RWPE1 (cell line): ENCODE measurements at places on chromosomes 16 and 17.

DNA sequence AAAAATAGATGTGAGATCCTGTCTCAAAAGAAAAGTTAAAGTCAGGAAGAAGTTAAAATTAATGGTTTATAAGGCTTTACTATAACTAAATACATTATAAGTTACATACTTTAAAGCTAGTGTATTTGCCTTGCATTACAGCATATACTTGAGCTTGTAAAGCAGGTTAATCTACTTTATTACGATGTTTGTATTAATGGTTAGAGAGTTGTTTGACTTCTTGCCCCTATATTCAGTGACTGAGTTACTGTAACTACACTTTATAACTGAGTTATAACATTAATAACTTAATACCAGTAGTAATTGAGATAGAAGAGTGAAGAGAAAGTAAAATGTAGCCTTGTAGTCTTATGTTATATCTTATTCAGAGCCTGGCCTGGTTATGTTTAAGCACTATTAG lies 22.9 kb downstream of the CLTC start:
- no peak for DNase-seq

DNA sequence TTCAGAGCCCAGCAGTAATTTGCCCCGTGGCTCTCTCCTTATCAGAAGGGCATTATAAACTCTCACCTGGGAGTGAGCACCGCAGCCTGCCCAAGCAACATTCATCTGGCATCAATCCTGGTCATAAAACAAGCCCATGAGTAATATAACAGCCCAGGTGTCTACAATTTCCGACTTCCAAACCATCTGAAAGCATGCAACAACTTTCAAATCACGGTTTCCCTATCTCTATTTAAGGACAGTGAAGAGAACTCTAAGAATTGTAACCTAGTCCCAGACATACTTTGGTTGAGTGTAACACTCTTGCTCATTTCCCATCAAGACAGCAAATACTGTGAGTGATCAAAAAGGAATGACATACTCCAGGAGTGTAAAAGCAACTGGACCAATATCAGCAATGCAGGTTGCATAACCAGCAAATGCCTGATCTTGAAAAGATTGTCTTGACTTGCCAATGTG lies 487.4 kb upstream of the SOX9 start:
- peak; percentile 82 for DNase-seq

DNA sequence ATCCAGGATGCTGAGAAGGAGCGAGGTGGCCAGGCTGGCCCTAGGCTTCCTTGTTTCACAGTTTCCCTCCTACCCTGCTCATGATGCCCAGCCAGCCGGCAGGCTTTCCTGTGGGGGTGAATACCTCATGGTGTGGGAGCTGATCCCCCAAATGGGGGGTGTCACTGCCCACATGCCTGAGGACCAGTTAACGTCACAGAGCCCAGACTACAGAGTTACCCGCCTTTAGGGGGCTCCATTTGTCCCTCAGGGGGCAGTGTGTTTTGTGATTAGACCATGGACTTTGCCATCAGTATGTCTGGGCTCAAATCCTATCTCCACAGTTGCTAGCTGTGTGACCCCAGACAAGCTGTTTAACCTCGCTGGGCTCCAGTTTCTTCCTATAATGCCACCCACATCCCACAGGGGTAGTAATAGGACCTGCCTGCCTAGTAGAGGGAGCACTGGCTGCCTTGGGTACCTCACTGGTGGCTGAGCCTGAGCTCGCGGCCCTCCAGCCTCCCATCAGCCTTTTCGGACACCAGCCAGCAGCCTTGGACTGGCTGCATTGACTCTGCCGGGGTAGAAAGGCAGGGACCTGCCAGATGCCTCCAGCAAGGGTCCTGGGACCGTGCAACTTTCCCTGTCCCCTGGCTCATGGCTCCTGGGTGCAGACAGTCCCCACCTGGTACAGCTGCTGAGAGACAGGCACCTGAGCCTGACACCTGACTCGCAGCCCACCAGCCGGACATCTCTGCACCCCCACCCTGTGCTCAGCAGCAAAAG lies 87.5 kb upstream of the GSE1 start:
- no peak for DNase-seq

- DNase-seq: no peak
These were observed 366.2 kb upstream of the TNRC6C start for GRCh38 chr17:77592106-77592865.

DNA sequence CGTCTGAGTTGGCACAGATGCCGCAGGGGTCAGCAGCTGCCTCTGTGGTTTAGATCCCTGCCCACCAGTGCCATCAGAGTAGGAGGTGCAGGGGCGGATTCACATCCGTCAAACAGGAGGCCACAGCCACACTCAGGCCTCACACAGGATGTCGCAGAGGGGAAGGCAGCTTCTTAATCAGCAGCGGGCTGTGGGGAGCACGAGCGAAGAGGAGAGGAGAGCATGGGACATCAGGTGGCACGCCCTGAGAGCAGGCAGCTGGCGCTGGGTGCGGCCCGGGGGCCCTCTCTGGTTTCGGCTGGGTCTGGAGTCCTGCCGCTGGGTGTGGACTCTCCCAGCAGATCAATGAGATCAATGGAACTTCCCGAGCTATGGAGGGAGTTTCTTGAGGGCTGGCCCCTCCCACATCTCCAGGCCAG lies 9.6 kb downstream of the LLGL2 start:
- DNase-seq: no peak

- DNase-seq: no peak
These were observed 29.4 kb downstream of the NARF start for GRCh38 chr17:82487910-82488309.

- no peak for DNase-seq
These were observed 66.0 kb downstream of the CDK12 start for GRCh38 chr17:39527220-39527813.

- no peak for DNase-seq
These were observed 518 bp downstream of the MT1E start for GRCh38 chr16:56625943-56626654.

GRCh38 chr16:72832621-72833248 lies 215.2 kb downstream of the ZFHX3 start:
- DNase-seq: peak; percentile 81

DNA sequence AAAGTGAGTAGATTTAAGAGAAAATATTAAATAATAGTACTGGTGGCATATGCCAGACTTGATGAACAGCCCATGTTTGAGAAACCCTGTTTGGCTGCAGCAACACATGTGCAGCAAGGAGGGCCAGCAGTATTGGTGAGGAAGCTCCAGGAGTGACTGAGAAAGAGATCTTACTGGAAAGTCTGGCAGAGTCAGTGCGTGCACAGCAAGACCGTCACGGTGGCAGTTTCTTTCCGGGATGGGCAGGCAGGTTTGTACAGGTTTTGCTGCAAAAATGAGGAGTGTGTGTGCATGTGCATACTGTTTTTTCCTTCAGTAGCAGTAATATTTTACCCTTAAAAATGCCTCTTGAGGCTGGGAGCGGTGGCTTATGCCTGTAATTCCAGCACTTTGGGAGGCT lies 41.4 kb downstream of the KSR1 start:
- DNase-seq: peak; percentile 67

GRCh38 chr16:58652741-58653140 lies 23.1 kb upstream of the CNOT1 start:
- DNase-seq: no peak

GRCh38 chr17:78972507-78973105 lies 7.1 kb downstream of the LGALS3BP start:
- no peak for DNase-seq

- no peak for DNase-seq
These were observed 1.5 kb upstream of the WFIKKN1 start for GRCh38 chr16:629185-629832.

- DNase-seq: no peak
These were observed 48.7 kb downstream of the GPRC5B start for GRCh38 chr16:19835968-19836421.

DNA sequence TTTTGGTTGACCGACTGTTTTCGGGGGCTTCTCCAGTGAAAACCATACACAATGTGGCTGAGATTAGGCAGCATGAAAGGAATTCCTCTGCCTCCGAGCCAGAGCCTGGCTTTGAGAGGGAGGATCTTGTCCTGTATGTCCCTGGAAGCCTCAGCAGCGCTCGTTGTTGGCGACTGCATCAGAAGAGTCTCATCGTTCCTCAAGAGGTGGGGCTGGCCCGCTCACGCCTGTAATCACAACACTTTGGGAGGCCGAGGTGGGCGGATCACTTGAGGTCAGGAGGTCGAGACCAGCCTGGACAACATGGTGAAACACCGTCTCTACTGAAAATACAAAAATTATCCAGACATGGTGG lies 15.0 kb downstream of the HS3ST6 start:
- DNase-seq: no peak

GRCh38 chr16:54425681-54426552 lies 139.3 kb upstream of the IRX3 start:
- no peak for DNase-seq

DNA sequence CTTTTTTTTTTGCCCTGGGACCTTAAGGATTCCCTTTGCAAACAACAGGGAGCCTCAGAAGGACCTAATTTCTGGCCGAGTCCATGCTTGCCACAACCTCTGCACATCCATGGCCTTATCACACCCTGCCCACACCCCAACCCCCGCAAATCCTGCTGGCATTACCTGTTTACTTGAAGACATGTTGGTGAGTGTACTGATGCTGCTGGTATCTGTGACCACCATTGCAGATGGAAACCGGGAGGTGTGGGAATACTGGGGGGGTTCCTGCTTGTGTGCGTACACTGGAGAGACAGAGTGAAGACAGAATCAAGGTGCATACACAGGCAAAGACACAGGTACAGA lies 46.0 kb downstream of the HNF1B start:
- DNase-seq: no peak

- DNase-seq: no peak
These were observed 77.0 kb upstream of the MTMR4 start for GRCh38 chr17:58591455-58591854.

DNA sequence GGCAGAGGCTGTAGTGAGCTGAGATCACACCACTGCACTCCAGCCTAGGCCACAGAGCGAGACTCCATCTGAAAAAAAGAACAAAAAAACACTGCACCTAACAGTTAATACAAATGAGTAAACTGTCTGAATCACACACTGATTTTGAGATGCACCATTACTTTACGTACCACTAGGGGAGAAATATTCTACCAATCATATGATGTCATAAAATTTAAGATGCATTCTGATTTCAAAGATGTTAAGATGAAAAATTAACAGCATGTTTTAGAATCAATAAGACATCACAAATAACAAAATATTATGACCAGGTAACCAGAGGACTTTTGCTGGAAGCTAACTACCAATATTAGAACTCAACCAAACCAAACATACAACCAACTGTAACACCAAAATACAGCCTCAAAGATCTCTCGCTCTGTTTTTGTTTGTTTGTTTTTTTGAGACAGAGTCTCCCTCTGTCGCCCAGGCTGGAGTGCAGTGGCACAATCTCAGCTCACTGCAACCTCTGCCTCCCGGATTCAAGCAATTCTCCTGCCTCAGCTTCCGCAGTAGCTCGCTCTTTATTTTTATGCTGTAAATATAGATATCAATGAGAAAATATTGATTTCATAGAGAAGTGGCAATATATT lies 31.6 kb downstream of the GLG1 start:
- DNase-seq: no peak

DNA sequence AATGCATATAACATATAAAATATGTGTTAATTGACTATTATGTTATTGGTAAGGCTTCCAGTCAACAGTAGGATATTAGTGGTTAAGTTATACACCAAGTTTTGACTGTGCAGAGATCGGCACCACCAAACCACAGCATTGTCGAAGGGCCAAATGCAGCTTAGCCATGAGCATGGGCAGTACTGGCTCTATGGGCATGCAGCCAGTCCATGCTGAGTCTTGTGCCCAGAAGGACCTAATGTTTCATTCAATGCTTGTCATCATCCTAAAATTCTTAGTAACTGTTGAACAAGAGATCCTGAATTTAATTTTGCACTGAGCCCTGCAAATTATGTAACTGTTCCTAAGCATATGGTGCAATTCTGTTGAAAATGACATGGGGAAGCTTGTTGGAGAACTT lies 233.4 kb upstream of the HS3ST3A1 start:
- no peak for DNase-seq

DNA sequence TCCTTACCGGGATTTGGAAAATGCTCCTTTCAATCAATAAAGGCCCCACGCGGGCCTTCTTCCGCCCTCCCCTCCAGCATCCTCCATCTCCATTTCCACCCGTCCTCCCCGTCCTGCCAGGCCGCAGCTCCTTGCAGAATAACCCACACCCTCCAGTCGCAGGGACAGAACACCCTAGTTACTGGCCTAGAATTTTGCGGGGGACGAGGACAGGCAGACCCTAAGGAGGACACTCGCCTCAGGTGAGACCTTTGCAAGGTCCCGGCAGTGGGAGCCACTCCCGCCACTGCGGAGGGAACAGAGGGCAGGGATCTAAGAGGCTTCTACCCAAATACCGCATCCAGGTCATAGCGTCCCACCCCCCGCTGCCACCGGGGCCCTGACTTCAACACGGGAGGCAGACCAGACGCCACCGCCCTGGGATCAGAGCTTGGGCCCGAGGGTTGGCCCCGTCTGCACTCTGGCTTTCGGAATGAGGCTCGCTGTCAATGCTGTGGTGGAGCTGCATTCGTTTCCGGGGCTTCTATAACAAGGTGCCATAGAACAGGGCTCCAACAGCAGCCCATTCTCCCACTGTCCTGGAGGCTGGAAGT lies 26.8 kb downstream of the SLC25A10 start:
- DNase-seq: no peak

DNA sequence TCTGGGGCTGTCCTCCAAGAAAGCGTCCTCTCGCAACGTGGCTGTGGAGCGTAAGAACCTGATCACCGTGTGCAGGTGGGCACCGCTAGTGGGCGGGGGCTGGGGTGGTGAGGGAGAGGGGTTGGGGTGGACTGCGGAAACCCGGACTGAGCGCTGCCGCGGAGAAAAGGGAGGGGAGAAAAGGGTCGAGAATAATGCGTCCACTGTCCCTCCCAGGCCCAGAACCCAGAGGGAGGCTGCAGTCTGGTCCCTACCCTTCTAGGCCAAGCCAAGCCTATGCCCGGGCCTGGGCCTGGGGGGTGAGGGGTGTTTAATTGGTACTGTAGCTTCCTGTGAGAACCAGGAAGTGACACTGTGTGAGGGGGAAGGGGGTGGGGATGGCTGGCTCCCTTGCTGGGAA lies 464 bp downstream of the RUNDC3A start:
- no peak for DNase-seq

DNA sequence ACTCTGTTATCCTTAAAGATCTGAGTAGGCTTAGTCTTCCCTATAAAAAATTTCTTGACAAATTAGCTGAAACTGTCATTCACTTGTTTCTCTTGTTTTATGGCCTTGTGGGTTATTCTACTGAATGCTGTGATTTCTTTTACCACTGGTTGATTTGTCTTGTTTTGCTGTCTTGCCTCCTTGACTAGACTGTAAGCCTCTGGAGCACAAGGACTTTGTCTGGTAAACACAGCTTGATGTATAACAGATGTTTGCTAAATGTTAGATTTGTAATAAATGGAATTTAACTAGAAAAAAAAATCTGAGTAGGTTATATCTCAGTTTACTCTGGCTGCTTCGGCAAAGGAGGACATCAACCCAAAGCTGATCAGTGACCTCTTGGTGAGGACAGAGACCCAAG lies 21.6 kb downstream of the VAC14 start:
- no peak for DNase-seq
